ENCODE measurements at places on chromosomes 13 and 19. TPM values are rescaled to one million over a fixed set of nuclear protein-coding genes. Genes with fewer than 3 reads are reported as not detected.
A peak's percentile ranks its signal among the peaks of the same experiment; 100 is the strongest.

DNA sequence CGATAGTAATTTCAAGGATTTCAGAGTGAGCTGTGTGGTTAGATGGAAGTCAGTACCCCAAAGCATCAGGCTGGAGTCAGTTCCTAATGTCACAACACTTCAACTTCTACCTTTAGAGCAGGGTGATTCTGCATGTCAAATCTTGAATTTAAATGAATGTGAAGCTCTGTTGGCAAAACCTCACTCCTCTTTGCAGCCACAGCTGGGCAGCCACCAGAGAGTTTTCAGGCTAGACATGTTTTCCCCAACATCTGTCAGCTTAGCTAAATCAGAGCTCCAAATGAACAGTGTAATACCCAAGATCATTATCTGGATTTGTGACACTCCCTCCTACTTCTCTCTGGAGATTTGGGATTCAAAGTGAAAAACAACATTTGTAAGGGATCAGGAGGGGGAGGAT lies 33.7 kb upstream of the OLFM4 start:
- H3K27me3 ChIP-seq = no peaks in the 10 kb centered on the region
- no peak overlapping the region for H3K27ac ChIP-seq
- H3K4me1 ChIP-seq = no peaks in the 10 kb centered on the region
- DNase-seq = no peak
- H3K4me3 ChIP-seq = no peak overlapping the region

GRCh38 chr19:35351411-35352176 lies 3.9 kb downstream of the FFAR1 start:
- H3K4me3 ChIP-seq = peak overlapping the region; percentile 66
- DNase-seq = no peak
- H3K4me1 ChIP-seq = peaks cover 62% of the 10 kb centered on the region

- H3K4me1 ChIP-seq = peaks cover 32% of the 10 kb centered on the region
- H3K27me3 ChIP-seq = peaks cover 26% of the 10 kb centered on the region
- DNase-seq = no peak
Measured at GRCh38 chr19:34731019-34731829, 2.8 kb upstream of the ZNF181 start.

- no peak overlapping the region for H3K27ac ChIP-seq
- H3K4me3 ChIP-seq = no peak overlapping the region
- no peak for DNase-seq
- H3K36me3 ChIP-seq = no peaks in the 10 kb centered on the region
- peaks cover 4% of the 10 kb centered on the region for H3K4me1 ChIP-seq
Measured at GRCh38 chr13:36543671-36544070, 111.4 kb downstream of the CCNA1 start.

- H3K4me1 ChIP-seq = peaks cover 4% of the 10 kb centered on the region
- H3K27me3 ChIP-seq = no peaks in the 10 kb centered on the region
- H3K27ac ChIP-seq = no peak overlapping the region
- DNase-seq = no peak
- H3K36me3 ChIP-seq = no peaks in the 10 kb centered on the region
- no peak overlapping the region for H3K4me3 ChIP-seq
Measured at GRCh38 chr13:59458908-59459579, 704.7 kb downstream of the DIAPH3 start.

DNA sequence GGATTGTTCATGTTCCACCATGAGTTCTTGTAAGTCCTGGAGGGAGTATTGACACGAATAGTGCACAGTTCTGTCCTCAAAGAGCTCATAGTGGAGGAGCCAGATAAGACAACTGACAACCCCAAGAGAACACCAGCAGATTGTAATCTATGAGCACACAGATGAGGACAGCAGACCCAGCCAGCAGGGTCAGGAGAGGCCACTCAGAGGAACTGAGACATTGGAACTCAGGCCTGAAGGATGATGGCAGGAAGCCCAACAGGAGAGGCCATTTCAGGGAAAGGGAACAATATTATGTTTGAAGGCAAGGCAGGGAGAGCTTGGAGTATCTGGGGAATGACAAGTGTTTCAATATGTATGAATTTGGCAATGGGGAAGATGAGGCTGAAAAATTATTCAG lies 63.7 kb upstream of the IPO5 start:
- no peak overlapping the region for H3K27ac ChIP-seq
- DNase-seq = no peak
- H3K4me3 ChIP-seq = no peak overlapping the region
- H3K4me1 ChIP-seq = no peaks in the 10 kb centered on the region

Gene ZNF560
- polyA plus RNA-seq = not detected

DNA sequence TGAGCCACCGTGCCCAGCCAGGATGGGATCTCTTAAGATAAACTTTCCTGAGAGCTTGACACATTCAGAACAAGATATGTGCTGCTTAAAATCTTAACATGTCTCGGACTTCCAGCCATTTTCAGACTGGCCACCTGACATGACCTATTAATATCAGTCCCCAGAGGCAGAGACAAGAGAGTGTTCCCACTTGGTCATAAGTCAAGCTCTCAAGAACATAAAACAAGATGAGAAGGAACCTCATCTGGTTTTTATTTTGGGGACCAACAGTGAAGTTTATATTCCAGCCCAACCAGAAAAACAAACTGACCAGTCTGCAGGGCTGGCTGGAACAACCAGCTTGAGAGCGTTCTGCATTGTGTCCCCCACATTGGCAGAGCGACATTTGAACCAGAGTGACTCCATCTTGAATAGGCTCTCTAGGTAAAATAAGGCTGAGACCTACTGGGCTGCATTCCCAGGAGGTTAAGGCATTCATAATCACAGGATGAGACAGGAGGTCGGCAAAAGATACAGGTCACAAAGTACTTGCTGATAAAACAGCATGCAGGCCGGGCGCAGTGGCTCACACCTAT lies 21.8 kb upstream of the PLEKHF1 start:
- DNase-seq = no peak
- H3K4me1 ChIP-seq = peaks cover 11% of the 10 kb centered on the region
- H3K4me3 ChIP-seq = no peak overlapping the region
- H3K27ac ChIP-seq = no peak overlapping the region
- peaks cover 38% of the 10 kb centered on the region for H3K27me3 ChIP-seq

DNA sequence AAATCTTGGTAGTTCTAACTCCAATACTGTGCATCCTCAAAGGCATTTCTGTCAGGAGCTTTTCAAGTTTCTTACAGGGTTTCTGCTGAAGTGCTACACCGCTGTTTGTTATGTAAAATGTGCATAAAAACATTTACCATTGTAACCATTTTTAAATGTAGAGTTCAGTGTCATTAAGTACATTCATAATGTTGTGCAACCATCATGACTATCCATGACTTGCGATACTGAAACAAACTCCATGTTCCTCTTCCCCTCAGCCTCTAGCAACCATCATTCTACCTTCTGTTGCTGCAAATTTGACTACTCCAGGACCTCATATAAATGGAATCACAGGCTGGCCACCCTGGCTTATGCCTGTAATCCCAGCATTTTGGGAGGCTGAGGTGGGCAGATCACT lies 14.4 kb upstream of the SLC25A42 start:
- H3K27ac ChIP-seq = no peak overlapping the region
- no peak for DNase-seq
- no peaks in the 10 kb centered on the region for H3K27me3 ChIP-seq
- no peak overlapping the region for H3K4me3 ChIP-seq
- no peaks in the 10 kb centered on the region for H3K4me1 ChIP-seq
- H3K36me3 ChIP-seq = no peaks in the 10 kb centered on the region

DNA sequence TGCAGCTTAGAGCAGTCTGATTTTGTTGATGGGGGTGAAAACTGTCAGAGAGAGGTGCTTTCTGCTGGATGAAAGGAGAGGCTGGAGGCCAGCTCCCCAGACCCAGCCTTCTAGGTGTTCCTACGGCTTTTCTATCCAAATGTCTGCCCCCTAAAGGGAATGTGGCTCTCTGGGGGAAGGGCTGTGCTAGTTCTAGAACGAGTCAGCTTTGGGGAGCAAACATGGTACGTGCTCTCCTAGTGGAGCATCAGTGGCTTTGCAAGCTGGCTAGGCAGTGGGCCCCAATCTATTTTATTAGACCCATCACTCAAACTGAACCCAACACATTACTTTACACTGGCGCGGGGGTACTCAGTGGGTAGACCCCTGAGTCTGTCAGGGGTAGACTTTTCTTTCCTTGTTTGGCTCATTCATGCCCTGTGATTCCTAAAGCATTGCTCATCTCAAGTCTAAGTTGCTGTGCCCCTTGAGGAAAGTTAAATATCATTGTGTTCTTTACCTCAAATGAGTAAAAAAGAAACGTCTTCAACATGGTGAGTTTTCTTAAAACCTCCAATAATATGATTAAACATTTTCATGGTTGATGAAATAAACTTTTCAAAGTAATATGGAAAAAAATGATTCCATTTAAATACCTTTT lies 254.9 kb downstream of the DLEU7 start:
- no peaks in the 10 kb centered on the region for H3K27me3 ChIP-seq
- H3K27ac ChIP-seq = no peak overlapping the region
- DNase-seq = no peak
- peaks cover 70% of the 10 kb centered on the region for H3K4me1 ChIP-seq
- no peaks in the 10 kb centered on the region for H3K36me3 ChIP-seq

Gene TJP3
- polyA plus RNA-seq = 3.8 TPM

Gene SKA3
- polyA plus RNA-seq = not detected

DNA sequence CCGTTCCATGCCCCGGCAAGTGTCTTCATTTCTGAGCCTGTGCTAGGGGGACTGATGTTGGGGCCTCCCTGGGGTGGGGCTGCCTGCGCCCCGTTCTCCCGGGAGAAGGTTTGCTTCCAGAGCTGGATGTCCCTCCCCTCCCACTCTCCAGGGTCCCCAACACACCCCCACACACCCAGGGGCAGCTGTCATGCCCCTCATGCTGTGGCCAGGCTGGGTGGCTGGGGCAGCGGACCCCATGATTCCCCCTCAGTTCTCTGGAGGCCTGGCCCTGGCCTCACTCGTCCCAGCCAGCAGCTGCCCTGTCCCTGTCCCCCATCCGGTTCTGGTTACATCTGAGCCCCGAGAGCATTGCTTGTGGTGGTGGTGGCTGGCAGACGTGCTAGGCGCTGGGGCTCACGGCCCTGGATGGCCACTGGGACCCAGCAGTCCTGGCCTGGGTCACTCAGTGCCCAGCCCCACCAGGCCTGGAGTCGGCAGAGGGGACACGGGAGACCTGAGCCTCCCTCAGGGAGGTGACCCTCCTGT lies 184.8 kb downstream of the KDM4B start:
- no peaks in the 10 kb centered on the region for H3K27me3 ChIP-seq
- no peak overlapping the region for H3K4me3 ChIP-seq
- H3K27ac ChIP-seq = no peak overlapping the region
- H3K4me1 ChIP-seq = peaks cover 11% of the 10 kb centered on the region

- peaks cover 11% of the 10 kb centered on the region for H3K27me3 ChIP-seq
- no peak for DNase-seq
- no peaks in the 10 kb centered on the region for H3K4me1 ChIP-seq
- H3K27ac ChIP-seq = no peak overlapping the region
- no peak overlapping the region for H3K4me3 ChIP-seq
Measured at GRCh38 chr13:42703740-42704139, 77.6 kb upstream of the FAM216B start.
